NCI-H526 (cell line): ENCODE measurements at places on chromosomes 3 and 15.

GRCh38 chr15:76866716-76867321 lies 38.3 kb downstream of the SCAPER start:
- peak; percentile 47 for DNase-seq

DNA sequence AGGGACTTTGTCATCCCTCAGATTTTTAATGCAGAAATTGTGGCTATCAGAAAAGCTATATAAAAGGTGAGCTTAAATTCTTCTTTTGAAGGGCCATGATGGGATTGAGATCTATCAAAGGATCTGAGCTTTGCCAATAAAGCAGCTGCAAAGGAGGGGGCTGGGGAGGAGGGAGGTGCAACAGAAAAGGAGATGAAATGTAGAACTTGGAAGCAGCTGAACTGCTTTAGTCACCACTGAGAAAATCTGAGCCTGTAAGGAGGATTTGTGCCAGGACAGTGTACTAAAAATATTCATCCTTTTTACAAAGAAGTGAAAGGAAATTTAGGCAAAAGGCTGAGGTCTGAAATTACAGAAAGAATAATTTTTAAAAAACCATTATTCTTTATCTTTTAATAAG lies 10.4 kb downstream of the TSPAN3 start:
- no peak for DNase-seq

DNA sequence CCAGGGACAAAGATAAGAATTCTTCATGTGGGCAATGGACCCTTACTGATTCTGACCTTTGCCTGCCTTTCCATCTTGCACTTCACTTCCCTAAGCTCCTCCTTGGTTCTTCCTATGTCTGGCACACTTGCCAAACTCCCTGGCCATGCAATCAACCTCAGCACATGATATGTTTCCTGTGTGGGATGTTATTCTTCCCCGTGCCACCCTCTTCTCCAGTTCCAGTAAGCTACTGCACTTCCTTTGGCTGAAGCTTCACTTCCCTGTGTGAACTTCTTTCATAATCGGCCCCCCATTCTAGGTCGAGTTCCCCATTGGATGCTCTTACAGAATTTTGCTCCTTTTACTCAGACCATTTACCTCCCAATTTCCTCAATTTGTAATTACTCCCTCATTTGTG lies 10.7 kb upstream of the TASOR start:
- no peak for DNase-seq

- no peak for DNase-seq
Observed at GRCh38 chr3:6165951-6166350, 695.0 kb upstream of the GRM7 start.

GRCh38 chr3:79162653-79163052 lies 605.1 kb downstream of the ROBO1 start:
- no peak for DNase-seq

DNA sequence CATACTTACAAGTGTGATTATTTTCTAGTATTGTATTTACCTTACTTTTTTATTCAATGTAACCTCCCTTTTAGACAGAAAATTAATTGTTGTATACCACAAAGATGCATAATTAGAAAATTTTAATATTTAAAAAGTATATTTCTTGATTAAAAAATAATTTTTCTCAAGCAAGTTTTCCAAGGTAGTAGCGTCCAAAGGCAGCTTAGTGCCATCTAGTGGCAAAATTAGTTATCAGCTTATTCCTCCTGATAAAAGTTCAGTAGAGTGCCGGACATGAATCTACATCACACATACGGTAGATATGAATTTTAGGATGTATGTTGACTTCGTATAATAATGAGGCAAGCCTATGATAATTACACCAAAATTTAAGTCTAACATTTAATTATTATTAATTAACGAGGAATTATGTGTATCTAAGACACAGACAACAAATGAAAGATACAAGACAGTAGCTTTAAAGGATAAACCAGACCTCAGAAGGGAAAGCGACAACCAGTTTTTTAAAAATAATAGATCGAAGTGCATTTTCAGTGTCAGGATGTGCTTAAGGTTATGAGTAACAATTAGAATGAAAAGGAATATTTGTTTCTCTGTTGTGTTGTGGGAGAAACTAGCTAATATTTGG lies 405.9 kb downstream of the ROBO1 start:
- DNase-seq, result peak; percentile 39

GRCh38 chr3:126858887-126859286 lies 124.0 kb upstream of the PLXNA1 start:
- DNase-seq, result no peak

GRCh38 chr3:127408684-127409420 lies 121.0 kb upstream of the PRR20G start:
- no peak for DNase-seq

DNA sequence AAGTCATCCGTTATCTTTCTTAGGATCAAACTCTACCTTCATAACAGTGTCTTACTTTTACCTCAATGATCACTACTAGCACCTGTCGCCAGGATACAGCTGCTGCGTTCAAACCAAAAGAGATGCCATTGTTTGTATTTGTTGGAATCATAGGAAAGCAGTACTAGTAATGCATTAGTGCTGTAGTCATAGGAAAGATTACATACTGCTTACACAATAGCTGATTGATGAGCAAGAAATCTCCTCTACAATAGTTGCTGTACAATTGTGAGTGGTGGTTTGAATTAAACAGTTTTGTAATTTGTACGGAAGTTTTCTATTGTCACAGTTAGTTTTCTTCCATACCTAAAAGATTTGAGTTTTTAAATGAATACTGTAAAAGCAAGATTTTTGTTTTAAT lies 21.4 kb downstream of the ACAP2 start:
- no peak for DNase-seq

DNA sequence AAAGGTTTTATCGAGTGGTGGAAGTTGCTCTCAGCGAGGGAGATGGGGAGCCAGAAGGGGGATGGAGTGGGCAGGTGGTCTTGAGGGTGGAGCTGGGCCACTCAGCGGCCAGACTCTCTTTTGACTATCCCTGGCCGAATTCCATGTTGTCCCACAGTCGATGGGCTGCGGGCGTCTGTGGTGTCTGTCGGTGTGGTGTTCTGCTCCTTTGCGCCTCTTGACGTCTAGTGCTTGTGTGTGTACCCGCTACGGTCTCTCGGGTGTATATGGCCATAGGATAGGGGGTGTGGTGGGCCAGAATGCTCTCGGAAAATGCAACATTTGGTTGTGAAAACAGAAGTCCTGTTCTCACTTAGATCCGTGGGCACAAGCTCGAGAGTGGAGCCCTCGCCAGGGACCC lies 297.0 kb downstream of the CGGBP1 start:
- no peak for DNase-seq

GRCh38 chr3:102089239-102089638 lies 239.9 kb downstream of the NFKBIZ start:
- DNase-seq, result no peak

- DNase-seq, result no peak
Observed at GRCh38 chr3:144162042-144162441, 190.4 kb downstream of the DIPK2A start.

DNA sequence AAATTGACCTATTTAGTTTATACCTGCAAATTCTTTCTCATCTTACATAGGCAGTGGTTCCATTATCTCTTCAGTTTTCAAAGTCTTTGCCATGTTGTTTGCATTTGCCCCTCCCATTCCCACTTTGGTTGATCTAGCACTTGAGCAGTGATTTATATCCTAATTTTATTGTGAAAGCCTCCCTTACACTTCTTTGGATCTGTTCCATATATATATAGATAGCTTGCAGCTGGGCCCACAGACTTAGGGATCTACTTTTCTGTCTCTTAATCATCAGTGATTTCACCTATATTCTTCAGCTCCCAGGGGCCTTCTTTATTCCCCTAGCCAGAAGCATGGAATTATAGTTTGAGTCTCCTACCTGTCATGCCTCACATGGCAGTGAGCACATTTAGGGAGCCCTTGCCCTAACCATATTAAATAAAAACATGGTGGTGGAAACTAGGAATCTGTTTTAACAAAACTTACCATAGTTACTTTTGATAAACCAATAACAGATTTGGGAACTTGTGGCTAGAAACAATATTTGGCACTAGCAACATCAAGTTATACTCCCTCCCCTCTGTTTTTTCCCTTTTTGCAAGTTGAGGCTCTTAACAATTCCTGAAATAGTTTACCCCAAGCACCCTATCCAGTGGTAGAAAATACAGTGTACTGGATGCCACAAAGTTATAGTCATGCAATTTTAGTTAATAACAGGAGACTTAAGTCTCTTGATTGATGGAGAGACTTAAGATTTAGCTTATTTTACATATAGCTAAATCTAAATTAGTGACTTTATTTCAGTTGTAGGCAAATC lies 41.7 kb downstream of the ARIH1 start:
- no peak for DNase-seq

DNA sequence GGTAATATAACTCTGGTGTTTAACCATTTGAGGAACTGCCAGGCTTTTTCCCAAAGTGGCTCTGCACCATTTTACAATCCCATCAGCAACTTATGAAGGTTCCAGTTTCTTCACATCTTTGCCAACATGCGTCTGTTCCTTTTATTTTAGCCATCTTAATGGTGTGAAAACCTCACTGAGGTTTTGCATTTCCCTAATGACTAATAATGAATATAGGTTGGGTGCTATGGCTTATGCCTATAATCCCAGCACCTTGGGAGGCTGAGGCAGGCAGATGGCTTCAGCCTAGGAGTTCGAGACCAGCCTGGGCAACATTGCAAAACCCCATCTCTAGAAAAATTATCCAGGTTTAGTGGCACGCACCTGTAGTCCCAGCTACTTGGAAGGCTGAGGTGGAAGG lies 210.6 kb downstream of the TCF12 start:
- no peak for DNase-seq

- no peak for DNase-seq
Observed at GRCh38 chr3:124363476-124363875, 366.8 kb upstream of the UMPS start.
